Stimulated activated CD8-positive, alpha-beta memory T cell treated with anti-CD3 and anti-CD28 coated beads, Interleukin-7, amount 100 ng/mL, for 1 hour (primary cell): ENCODE measurements at places on chromosomes 6 and 20.

DNA sequence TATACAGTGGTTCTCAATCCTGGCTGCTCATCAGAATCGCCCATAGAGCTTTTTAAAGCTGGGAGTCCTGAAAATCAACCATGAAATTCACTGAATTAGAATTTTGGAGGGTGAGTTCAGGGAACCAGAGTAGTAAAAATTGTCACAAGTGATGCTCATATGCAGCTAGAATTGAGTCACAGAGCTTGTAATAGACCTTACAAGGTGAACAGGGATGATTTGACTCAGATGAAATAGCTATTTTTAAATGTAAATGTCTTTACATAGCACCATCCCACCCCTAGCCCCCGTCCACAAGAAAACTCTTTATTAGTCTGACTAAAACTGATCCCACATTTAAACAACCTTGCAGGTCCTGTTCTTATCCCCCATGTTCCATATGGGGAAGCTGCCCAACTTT lies 531.7 kb downstream of the LMBRD1 start:
- no peak for DNase-seq

DNA sequence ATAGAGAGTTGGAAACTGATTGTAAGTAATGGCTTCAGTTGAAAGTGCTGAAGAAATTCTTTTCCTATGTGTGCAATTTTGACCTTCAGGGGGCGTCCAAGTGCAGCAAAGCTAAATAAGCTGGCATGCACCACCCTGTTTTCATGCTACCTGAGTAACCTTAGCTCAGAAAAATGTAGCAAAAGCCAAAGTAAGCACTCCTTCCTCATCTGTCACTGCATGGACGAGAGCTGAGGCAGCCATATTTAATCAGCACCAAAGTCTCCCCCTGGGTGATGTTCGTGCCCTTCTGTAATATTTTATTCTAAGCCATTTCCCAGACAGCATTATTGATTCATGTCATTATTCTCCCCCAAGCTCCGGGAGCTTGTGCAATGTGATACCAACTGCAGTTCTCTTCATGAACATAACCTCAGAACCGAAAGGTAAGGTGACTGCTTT lies 123.1 kb downstream of the RPS12 start:
- no peak for DNase-seq

- DNase-seq = peak; percentile 25
Observed at GRCh38 chr6:33592595-33593413, 12.7 kb upstream of the BAK1 start.

- DNase-seq = no peak
Observed at GRCh38 chr6:163761481-163761880, 347.0 kb downstream of the QKI start.

- no peak for DNase-seq
Observed at GRCh38 chr6:1739220-1739619, 129.5 kb downstream of the FOXC1 start.

DNA sequence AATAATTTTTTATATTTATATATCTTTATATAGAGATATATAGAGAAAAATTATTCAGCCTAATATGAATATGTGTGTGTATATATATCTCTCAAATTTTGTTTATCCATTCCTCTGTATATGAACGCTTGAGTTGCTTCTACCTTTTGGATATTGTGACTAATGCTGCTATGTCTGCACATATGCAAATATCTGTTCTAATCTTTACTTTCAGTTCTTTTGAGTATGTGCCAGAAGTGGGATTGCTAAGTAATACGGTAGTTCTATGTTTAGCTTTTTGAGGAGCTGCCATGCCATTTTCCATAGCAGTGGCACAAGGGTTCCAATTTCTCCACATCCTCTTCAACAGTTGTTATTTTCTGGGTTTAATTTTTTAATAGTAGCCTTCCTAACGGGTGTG lies 72.8 kb upstream of the CEP85L start:
- no peak for DNase-seq

- DNase-seq = peak; percentile 81
Observed at GRCh38 chr20:3811467-3812258, 8.7 kb upstream of the AP5S1 start.

DNA sequence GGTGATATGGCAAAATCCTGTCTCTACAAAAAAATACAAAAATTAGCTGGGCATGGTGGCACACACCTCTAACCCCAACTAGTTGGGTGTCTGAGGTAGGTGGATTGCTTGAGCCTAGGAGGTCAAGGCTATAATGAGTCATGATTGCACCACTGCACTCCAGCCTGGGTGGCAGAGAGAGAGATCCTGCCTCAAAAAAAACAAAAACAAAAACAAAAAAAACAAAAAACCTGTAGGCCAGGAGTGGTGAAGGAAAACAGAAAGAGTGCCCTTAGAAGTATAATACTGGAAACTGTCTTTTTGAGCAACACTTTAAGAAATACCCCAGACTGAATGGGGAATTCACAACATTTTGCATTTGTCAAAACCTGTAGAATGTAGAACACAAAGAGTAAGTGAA lies 85.3 kb downstream of the JARID2 start:
- no peak for DNase-seq

GRCh38 chr6:150458579-150458978 lies 89.8 kb downstream of the IYD start:
- no peak for DNase-seq

DNA sequence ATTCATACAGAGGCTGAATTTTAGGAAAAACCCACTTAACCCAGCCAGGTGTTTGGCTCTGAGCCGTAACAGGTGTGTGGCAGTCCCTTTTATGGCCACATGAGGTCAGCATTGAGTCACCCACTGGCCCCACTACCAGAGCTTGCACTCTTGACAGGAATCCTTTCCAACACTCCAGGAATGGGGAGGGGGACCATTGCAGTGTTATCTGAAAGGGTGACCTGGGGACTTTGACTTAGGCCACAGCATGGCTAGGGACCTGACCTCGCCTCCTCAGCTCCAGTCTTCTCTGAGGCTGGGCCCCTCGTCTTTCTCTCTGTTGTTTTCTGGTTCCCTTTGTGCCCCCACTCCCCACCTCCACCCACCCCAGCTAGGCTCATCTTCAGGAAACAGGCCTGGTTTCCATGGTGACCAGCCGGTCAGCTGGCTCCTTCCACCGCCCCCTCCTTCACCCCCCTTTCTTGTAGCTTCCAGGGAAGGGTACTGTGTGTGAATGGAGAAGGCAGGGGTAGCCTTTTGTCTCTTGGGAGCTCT lies 2.1 kb upstream of the TMEM151B start:
- peak; percentile 20 for DNase-seq

GRCh38 chr20:40477805-40478204 lies 211.2 kb downstream of the MAFB start:
- DNase-seq = no peak

- DNase-seq = no peak
Observed at GRCh38 chr6:134389658-134390057, 71.7 kb upstream of the SGK1 start.

GRCh38 chr20:3732327-3733118 lies at the start of gene HSPA12B:
HSPA12B (plus strand) TSS chr20:3732685; CDS start chr20:3738675, 5,990 bp downstream.
- DNase-seq = no peak

DNA sequence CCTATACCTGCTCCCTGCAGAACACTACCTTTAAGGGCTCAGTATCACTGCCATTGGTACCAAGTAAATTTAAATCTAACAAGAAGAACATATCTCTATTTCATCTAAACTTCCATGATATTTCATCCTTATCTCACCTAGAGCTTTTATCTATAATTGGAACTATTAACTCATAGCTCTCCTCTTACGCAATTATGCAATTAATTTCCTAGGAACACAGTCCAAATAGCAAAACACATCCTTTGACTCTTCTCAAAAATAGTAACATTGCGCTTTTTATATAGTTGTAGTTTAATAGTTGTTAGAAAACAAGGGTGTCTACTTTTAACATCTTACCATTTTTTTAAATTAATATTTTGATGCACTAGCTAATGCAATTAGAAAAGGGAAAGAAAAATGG lies 986.8 kb upstream of the SLC35B3 start:
- no peak for DNase-seq

- DNase-seq = no peak
Observed at GRCh38 chr20:53679597-53680309, 86.1 kb upstream of the ZNF217 start.

DNA sequence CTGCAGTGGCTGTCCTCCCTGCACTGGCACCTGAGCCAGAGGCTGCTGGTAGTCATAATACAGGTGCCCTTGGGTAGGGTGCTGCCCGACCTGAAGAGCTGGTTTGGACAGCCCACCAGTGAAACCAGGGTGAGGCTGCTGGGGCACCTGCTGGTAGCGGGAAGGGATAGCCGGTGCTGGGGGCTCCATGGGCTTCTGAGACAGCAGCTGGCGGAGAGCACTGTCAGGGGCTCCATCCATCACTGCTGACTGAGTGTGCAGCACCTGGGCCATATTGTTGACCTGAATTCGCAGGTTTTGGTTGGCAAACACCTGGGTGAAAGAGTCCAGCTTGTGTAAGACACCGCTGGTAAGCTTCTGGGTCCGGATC lies 51.2 kb upstream of the MRPS10 start:
- no peak for DNase-seq

- no peak for DNase-seq
Observed at GRCh38 chr6:120675886-120676285, 658.4 kb downstream of the TBC1D32 start.

DNA sequence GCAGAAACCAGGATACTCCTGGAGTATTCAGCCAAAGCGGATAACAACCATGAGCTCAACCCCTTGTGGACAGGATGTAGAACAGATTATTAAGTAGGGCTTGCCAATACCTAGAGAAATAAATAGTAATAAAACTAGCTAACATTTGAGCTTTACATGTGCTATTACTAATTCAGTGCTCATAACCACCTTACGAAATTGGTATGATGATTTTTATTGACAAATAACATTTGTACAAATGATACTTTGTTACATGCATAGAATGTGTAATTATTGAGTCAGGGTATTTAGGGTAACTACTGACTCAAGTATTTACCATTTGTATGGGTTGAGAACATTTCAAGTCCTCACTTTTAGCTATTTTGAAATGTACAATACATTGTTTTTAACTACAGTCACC lies 287.9 kb downstream of the CDC5L start:
- no peak for DNase-seq

DNA sequence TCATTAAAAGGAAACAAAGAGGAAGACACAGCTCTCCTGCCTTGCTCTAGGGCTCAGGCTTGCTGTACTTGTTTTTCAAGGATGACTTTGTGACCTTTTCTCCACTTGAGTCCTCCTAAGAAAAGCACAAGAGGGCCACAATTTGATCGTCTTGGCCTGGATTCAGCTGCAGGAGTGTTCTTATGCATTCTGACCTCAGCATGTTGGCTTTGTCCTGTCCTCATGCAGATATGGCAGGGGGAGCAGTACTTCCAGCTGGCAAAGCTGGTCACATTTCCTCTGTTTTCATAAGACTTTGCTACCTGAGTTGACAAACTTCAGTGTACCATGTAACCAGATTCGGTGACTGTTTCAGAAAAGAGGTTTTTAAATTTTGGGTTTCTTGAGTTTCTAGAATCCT lies 30.8 kb downstream of the KDM1B start:
- DNase-seq = no peak

GRCh38 chr6:33689879-33690278 lies 21.6 kb downstream of the UQCC2 start:
- DNase-seq = no peak

- no peak for DNase-seq
Observed at GRCh38 chr20:62652041-62652893, 10.0 kb downstream of the SLCO4A1 start.

- no peak for DNase-seq
Observed at GRCh38 chr20:52105442-52106422, 85.8 kb downstream of the ZFP64 start.

GRCh38 chr6:50143011-50143719 lies 93.4 kb upstream of the DEFB112 start:
- DNase-seq = no peak

- no peak for DNase-seq
Observed at GRCh38 chr20:19937218-19937617, 79.9 kb upstream of the NAA20 start.

DNA sequence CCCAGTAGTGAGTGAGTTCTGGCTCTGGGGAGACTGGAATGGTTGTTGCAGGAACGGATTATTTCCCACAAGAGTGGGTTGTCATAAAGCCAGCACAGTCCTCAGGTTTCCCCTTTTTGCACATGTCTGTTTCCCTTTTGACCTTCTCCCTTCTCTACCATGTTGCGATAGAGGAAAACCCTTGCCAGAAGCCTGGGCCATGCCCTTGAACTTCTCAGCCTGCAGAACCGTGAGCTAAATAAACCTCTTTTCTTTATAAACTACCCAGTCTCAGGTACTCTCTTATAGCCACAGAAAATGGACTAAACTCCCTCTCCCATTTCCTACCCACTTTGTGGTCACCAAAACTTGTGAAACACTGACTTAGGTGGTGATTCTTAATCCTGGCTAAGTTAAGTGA lies 7.2 kb upstream of the PPP1R16B start:
- DNase-seq = no peak

- DNase-seq = no peak
Observed at GRCh38 chr6:163707387-163708355, 293.2 kb downstream of the QKI start.

DNA sequence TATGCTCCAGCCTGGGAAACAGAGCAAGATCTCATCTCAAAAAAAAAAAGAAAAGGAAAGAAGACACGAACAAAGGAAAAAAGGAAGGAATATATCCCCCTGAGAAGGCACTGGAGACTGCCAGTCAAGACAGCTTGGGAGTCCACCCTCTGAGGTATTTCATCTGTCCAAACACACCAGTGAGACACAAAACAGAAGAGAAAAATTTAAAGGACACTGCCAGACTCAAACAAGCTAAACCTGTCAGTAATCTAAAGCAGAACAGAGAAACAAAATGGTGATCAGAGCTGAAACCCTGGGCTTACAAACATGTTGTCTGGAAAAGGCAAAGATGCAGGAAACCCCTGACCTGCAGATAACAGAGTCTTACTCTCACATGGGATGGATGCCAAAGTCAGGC lies 114.9 kb downstream of the DCDC2 start:
- no peak for DNase-seq
